ENCODE measurements at places on chromosomes 3 and 15. TPM values are rescaled to one million over a fixed set of nuclear protein-coding genes. Genes with fewer than 3 reads are reported as not detected.

GRCh38 chr3:140023616-140024530 lies 88.9 kb downstream of the CLSTN2 start:
- H3K27me3 ChIP-seq, result peaks cover 8% of the 10 kb centered on the region
- DNase-seq, result no peak
- H3K27ac ChIP-seq, result no peak overlapping the region
- no peak overlapping the region for H3K4me3 ChIP-seq
- H3K4me1 ChIP-seq, result no peaks in the 10 kb centered on the region

DNA sequence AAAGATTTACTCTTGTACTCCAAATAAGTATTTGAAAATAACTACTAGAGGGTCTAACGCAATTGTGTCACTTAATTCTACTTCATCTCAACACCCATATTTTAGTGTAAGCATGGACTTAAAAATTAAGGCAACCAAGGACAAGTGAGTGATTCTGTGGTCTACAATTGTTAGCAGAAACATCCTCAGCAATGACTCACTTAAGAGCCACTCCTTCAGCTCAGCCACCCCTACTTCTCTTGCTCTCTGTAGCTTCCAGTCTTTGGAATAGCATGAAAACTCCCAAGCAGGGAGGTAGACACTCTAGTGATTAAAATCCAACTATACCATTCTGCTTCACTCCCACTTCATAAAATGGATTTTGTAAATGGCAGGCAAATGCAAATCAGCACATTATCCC lies 116.0 kb upstream of the LRRN1 start:
- H3K4me1 ChIP-seq, result no peaks in the 10 kb centered on the region
- H3K27ac ChIP-seq, result no peak overlapping the region
- H3K4me3 ChIP-seq, result no peak overlapping the region
- H3K36me3 ChIP-seq, result no peaks in the 10 kb centered on the region
- DNase-seq, result no peak
- no peaks in the 10 kb centered on the region for H3K27me3 ChIP-seq

DNA sequence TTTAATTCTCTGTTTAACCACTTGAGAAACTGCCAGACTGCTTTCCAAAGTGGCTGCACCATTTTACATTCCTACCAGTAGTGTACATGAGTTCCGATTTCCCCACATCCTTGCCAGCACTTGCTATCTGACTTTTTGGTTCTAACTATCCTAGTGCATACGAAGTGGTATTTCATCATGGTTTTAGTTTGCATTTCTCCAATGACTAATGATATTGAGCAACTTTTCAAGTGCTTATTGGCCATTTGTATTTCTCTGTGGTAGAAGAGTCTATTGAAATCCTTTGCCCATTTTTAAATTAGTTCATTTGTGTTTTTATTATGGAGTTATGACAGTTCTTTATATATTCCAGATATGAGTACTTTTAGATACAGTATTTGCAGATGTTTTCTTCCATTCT lies 247.8 kb downstream of the GABRB3 start:
- H3K4me3 ChIP-seq, result no peak overlapping the region
- no peaks in the 10 kb centered on the region for H3K4me1 ChIP-seq
- no peak for DNase-seq
- no peak overlapping the region for H3K27ac ChIP-seq
- H3K36me3 ChIP-seq, result peaks cover under 1% of the 10 kb centered on the region

GRCh38 chr3:165439765-165440164 lies 243.6 kb upstream of the SLITRK3 start:
- no peaks in the 10 kb centered on the region for H3K36me3 ChIP-seq
- no peaks in the 10 kb centered on the region for H3K27me3 ChIP-seq
- no peak overlapping the region for H3K27ac ChIP-seq

DNA sequence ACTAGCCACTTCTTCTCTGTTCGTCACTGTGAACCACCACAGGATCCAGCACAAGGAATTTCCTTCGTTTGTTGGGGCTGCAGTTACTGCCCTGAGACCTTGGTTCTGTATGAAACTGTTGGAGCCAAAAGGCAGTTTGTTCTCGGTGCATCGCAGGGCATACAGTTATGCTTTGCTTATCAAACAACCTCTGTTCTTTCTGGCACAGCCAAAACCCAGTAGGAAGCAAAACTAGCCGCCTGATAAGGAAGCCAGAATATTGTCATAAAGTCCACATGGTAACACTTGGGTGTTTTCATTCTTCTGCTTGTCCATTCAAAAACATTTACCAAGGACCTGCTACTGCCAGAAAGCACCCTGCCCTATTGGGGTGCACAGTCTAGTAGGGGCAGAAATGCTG lies 116.1 kb downstream of the RAB11A start:
- H3K4me1 ChIP-seq, result peaks cover 4% of the 10 kb centered on the region
- DNase-seq, result no peak
- peaks cover 30% of the 10 kb centered on the region for H3K27me3 ChIP-seq
- no peaks in the 10 kb centered on the region for H3K36me3 ChIP-seq
- H3K4me3 ChIP-seq, result no peak overlapping the region
- H3K27ac ChIP-seq, result no peak overlapping the region

- no peaks in the 10 kb centered on the region for H3K27me3 ChIP-seq
- DNase-seq, result no peak
- no peaks in the 10 kb centered on the region for H3K36me3 ChIP-seq
- H3K4me3 ChIP-seq, result no peak overlapping the region
- H3K4me1 ChIP-seq, result no peaks in the 10 kb centered on the region
Observed at GRCh38 chr15:48528921-48529320, 116.6 kb downstream of the FBN1 start.

DNA sequence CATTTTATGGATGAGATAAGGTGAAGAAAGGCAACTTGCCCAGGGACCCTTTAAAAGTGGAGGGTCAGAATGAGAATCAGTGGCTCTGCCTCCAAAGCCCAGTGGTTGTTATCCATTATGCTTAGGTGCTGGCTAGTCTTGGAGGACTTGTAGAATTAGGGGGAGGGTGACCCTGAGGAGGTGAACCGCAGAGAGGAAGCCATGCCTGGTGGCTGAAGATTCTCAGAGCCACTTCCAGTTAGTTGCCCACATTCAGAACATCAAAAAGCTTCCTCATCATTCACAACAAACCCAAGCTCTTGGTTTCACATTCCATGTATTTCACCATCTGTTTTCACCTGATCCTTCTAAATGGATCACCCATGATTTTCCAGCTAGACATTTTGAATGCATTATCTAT lies 11.2 kb downstream of the EBLN2 start:
- H3K27me3 ChIP-seq, result no peaks in the 10 kb centered on the region
- no peak overlapping the region for H3K4me3 ChIP-seq
- H3K36me3 ChIP-seq, result no peaks in the 10 kb centered on the region

CHRM5 gene
- total RNA-seq, result not detected

MESP1 gene
- 2.4 TPM for total RNA-seq

BSN gene
- total RNA-seq, result 0.17 TPM

- no peak overlapping the region for H3K27ac ChIP-seq
- no peak overlapping the region for H3K4me3 ChIP-seq
- H3K36me3 ChIP-seq, result peaks cover 2% of the 10 kb centered on the region
- peaks cover 40% of the 10 kb centered on the region for H3K4me1 ChIP-seq
Observed at GRCh38 chr15:70101459-70102113, 3.9 kb upstream of the TLE3 start.

ATP13A4 gene
- total RNA-seq, result 3.2 TPM

GRCh38 chr3:161295325-161295724 lies 74.2 kb downstream of the NMD3 start:
- H3K4me3 ChIP-seq, result no peak overlapping the region
- peaks cover 9% of the 10 kb centered on the region for H3K27me3 ChIP-seq
- no peak overlapping the region for H3K27ac ChIP-seq
- H3K36me3 ChIP-seq, result peaks cover 16% of the 10 kb centered on the region
- no peaks in the 10 kb centered on the region for H3K4me1 ChIP-seq

DNA sequence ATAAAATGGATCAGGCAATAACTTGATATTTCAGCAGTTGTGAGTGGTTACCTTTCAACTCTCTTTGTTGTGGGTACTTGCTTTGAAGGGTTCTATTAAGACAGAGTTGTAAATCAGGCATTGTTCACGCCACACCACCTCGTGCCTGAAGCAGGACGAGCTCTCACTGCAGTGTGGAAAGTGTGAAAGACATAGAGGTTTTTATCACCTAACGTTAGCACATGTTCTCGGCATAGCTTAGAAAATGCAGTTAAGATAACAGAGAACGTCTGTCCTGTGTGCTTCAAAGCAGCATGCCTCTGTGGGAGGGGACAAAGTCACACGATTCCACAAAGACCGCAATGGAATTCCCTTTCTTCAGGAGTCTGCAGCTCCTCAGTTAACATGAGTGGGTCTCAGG lies 7.8 kb downstream of the ADAMTS17 start:
- H3K36me3 ChIP-seq, result no peaks in the 10 kb centered on the region
- no peak overlapping the region for H3K4me3 ChIP-seq
- peaks cover 50% of the 10 kb centered on the region for H3K4me1 ChIP-seq
- peaks cover 7% of the 10 kb centered on the region for H3K27me3 ChIP-seq
- H3K27ac ChIP-seq, result no peak overlapping the region

DNA sequence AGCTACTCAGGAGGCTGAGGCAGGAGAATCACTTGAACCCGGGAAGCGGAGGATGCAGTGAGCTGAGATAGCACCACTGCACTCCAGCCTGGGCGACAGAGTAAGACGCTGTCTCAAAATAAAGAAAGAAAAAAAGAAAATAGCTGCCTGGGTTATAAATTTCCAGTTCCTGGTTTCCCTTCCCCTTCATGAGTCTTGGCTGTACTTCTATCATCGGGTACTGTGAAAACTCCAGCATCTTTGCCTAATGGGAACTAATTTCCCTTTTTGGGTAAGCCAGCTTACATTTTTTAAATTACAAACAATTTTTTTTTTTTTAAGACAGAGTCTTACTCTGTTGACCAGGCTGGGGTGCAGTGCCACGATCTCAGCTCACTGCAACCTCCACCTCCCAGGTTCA lies 15.0 kb downstream of the DENND4A start:
- no peak for DNase-seq
- no peak overlapping the region for H3K27ac ChIP-seq
- H3K36me3 ChIP-seq, result peaks cover 5% of the 10 kb centered on the region
- H3K27me3 ChIP-seq, result no peaks in the 10 kb centered on the region
- peaks cover 37% of the 10 kb centered on the region for H3K4me1 ChIP-seq

FETUB gene
- not detected for total RNA-seq

ESYT3 gene
- 1.1 TPM for total RNA-seq

RPL39L gene
- total RNA-seq, result 35.9 TPM

COLQ gene
- total RNA-seq, result 1.3 TPM

DNA sequence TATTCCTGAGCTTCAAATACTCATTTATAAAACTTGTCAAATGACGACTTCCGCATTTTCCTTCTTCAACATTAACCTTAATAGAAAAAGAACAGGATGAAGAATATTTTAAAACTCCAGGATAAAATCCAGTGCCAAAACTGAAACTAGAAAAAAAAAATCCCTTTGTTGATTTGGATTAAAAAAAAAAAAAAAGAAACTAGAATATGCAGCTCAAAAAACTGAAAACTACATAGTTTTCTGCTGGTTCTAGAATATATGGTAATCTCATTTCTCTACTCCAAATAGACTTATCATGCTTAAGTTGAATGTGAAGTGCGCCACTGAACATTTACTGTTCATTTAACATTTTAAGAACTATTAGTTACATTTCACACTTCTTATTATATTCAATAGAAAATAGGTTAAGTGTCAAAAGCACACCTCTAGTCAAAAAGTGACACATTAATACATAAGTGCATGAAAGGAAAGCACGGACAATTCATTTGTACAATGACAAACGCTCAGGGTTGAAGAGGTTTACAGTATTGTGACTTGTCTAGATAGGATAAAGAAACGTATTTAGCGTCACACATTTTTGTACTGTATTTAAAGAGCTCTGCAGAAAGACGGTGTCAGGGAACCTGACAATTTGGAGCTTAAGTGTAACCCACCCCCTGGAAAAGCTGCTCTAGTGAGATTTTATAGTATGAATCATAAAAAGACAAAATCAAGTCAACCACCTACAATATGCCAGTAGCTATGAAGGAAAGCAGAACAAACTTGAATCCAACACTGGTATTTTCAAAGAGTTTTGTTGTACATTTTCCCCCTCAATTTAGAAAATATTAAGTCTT lies 5.8 kb downstream of the TRA2B start:
- peak overlapping the region; percentile 97 for H3K4me3 ChIP-seq
- H3K27me3 ChIP-seq, result no peaks in the 10 kb centered on the region

DNA sequence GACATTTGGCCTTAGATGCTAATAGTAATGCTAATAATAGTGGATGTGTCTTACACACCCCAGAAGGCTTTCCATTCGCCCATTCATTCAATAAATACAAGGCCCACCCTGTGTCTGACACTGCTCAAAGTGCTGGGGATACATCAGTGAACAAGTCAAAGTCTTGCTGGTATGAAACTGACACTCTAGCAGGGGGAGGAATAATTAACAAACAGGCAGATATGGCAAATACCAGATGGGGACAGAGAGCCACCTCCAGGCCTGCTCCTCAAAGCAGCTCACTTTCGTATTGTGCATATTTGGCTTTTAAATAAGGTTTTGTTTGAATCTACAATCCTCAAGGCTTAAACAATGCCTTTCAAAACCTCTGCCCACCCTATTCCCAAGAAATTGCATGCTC lies 28.3 kb upstream of the LYZL4 start:
- no peaks in the 10 kb centered on the region for H3K36me3 ChIP-seq
- no peaks in the 10 kb centered on the region for H3K4me1 ChIP-seq
- no peak overlapping the region for H3K4me3 ChIP-seq

DNA sequence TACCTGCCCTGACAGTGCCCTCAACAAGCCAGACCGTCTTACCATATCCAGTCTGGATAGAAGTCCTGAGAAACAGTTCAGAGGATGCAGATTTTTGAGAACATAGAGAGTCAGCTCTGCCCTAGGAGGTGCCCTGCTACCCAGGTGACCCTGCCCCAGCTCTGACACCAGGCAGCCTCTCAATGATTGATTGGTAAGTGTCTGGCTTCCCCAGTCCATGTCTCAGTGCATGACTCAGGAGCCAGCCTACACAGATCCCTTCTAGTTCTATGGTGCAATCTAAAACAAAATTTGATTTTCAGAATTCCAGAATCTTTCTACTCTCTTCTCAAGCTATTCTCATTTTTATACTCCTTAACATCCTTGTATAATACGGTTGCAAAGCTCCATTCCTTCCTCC lies 292.1 kb downstream of the VPS13C start:
- H3K27ac ChIP-seq, result no peak overlapping the region
- H3K27me3 ChIP-seq, result peaks cover 32% of the 10 kb centered on the region
- no peak overlapping the region for H3K4me3 ChIP-seq
- DNase-seq, result no peak
- H3K4me1 ChIP-seq, result no peaks in the 10 kb centered on the region

GRCh38 chr3:72426618-72427397 lies 421.4 kb downstream of the SHQ1 start:
- DNase-seq, result no peak
- peak overlapping the region; percentile 68 for H3K4me3 ChIP-seq
- peak overlapping the region; percentile 90 for H3K27ac ChIP-seq
- no peaks in the 10 kb centered on the region for H3K27me3 ChIP-seq

GRCh38 chr3:27721717-27722564 lies at the start of gene EOMES:
Gene EOMES (minus strand): TSS chr3:27722323. CDS start chr3:27722294, 29 bp downstream.
- peaks cover 84% of the 10 kb centered on the region for H3K27me3 ChIP-seq
- H3K4me1 ChIP-seq, result peaks cover 31% of the 10 kb centered on the region
- H3K27ac ChIP-seq, result peak within 1 kb of the TSS; percentile 73
- no peaks in the 10 kb centered on the region for H3K36me3 ChIP-seq

Data from activated T-cell treated with anti-CD3 and anti-CD28 coated beads, Interleukin-2, amount 50 U/mL, for 72 hours (primary cell).